ENCODE measurements at places on chromosomes 2 and 18.

GRCh38 chr18:35610089-35610488 lies 28.5 kb downstream of the GALNT1 start:
- DNase-seq: no peak

- no peak for DNase-seq
Measured at GRCh38 chr2:174914853-174915760, 90.1 kb downstream of the CHN1 start.

DNA sequence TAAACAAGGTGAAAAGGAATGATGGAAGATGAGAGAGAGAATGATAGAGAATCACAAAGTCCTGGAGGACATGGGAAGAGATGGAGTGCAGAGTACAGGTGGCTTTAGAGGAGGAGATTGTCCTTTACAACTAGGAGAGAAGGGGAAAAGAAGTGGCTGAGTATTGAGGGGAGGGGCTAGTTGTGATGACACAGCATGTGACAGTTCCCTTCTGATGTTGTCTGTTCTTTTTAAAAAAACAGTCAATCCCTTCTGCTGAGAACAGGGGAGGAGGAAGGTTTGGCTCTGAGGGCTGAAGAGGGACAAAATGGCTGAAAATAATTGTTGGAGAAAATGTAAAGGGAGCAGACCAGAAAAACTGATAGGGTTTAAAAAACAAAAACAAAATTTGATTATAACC lies 44.0 kb downstream of the STEAP3 start:
- DNase-seq: no peak

GRCh38 chr2:112273349-112273748 lies 2.0 kb upstream of the ZC3H6 start:
- DNase-seq: no peak

GRCh38 chr18:78813156-78813555 lies 166.5 kb upstream of the SALL3 start:
- no peak for DNase-seq

- DNase-seq: no peak
Measured at GRCh38 chr2:109349503-109350465, 220.8 kb downstream of the SH3RF3 start.

Data from activated naive CD4-positive, alpha-beta T cell treated with Interleukin-2 at 50 U/mL for 16 hours (primary cell).